ENCODE measurements at places on chromosomes 1 and 21.

- no peak for DNase-seq
These were observed 150.1 kb downstream of the HIVEP3 start for GRCh38 chr1:41768583-41768982.

DNA sequence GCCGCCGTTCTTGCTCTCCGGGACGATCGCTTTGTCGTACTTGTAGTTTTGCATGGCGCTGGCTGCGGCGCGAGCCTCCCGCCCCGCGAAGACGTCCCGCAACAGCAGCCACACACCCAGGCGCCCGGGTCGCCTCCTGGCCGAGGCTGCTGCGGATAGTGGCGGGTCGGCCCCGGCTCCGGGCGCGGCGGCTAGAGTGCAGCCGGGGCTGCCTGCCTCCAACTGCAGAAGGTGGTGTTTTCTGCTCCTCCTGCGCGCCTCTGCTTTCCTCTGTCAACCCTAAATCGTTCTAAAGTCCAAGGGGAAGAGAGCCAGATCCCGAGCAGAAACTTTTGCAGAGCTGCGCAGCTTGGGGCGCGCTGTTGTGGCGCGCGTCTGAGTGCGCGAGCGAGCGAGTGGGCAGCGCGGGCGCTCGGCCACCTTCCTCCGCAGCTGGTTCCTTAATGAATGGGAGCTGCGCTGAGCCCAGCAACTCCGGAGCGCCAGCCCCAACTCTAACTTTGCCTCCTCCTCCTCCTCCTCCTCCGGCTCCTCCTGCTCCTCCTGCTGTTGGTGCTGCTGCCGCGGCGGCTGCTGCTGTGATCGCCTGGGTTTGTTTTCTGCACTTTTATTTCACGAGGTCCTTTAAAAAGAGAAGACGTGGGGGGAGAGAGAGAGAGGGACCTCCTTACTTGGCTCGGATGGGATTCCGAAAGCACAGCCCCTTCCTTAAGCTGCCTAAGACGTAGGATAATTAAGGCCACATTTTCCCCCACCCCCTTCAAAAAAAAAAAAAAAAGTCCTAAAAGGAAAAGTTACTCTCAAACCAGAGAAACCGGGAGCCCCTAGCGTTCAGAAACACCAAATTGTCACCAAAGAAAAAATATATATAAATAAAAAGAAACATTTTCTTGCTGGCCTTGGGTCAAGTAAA lies at the start of gene PLPP3:
PLPP3 (minus strand) TSS at position 601 of the 913 bp plus-strand sequence; CDS start at position 54, 547 bp downstream.
- peak; percentile 89 for DNase-seq

GRCh38 chr1:63784083-63784482 lies 10.3 kb downstream of the ROR1 start:
- DNase-seq, result no peak

DNA sequence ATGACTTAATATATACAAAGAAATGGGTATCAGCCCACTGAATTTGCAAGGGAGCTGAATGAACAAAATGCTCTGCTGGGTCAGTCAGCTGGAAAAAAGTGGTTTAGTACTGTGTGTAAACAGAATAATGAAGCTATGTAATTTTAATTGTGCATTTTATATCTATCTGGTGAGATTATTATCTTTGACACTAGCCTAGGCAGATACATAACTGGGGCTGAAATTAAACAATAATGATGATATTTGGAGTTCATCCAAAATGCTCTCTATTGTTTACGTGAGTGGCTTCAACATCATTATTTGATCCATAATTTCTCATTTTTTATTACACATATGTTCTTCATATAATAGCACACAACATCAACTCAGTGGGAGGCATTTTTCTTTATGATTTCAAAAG lies 208.5 kb upstream of the SNX7 start:
- no peak for DNase-seq

DNA sequence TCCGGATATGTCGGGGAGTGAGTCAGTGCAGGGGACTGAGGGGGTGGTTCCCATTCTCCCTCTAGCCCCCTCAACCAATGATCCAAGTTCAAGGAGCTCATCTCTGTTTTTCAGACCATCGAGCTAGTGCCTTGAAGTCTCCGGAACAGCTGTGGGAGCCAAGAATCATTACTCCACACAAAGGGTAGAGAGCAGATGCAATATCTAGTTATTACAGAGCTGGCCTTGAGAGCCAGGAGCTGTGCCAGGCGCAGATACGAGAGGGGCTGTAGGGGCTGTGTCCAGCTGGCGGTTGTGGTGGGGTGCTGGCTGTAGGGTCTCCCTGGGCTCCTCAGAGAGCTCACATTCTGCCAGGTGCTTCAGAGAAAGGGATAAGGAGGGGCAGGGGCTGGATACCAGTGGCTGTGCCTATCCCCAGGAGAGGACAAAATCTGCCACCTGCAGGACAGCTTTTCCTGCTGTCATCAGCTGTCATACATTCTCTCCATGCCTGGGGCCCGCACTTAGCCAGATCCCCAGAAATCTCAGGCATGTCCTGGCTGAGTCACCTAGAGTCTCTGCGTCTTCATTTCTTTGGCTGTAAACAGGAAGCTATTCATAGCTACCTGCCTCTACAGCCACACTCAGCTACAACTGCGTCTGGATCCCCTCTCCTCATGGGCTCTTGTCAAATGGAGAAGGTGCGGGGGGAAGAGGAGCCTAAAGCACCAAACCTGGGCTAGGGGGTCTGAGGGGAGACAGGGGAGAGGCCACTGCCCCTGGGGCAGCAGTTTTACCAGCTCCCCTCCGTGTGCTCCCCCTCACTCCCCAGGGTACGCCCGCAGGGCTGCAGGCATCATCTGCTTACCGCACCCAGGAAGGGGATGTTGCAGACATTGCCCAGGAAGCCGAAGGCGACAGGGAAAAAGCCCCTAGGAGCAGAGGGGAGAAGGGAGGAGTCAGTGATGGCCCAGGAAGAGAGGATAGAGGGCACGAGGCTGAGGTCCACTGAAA lies 2.4 kb upstream of the KISS1 start:
- DNase-seq, result peak; percentile 81

GRCh38 chr21:34544032-34544496 lies 32.1 kb upstream of the KCNE1 start:
- DNase-seq, result peak; percentile 61

DNA sequence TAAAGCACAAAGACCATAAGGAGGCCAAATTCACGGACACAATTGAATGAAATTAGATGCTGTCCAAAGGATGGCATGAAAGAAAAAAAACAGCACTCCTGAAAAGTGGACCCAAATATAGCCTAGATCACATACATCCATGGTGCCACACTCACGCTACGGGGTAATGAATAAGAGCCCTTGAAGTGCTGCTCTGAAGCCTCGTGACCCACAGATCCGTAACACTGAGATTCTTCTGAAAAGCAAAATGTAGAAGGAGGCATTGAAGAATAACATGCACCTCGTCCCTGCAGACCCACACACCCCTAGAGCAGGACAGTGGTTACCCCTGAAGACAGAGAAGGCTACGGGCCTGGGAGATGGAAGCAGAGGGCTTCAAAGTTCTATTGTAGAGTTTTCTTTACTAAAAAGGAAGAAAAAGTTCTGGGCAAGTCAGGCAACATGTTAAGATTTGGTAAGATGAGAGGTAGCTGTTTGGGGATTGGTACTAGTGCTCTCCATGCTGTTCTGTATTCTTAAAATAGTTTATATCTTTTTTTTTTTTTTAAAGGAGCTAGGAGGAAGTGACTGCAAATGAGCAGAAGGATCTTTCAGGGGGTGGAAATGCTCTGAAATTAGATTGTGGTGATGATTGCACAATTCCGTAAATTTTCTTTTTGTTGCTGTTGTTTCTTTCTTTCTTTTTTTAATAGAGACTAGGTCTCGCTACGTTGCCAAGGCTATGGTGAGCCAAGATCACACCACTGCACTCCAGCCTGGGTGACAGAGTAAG lies 4.1 kb upstream of the ITGB2 start:
- DNase-seq, result peak; percentile 36

- DNase-seq, result no peak
These were observed 28.4 kb downstream of the FCRL5 start for GRCh38 chr1:157523774-157524493.

DNA sequence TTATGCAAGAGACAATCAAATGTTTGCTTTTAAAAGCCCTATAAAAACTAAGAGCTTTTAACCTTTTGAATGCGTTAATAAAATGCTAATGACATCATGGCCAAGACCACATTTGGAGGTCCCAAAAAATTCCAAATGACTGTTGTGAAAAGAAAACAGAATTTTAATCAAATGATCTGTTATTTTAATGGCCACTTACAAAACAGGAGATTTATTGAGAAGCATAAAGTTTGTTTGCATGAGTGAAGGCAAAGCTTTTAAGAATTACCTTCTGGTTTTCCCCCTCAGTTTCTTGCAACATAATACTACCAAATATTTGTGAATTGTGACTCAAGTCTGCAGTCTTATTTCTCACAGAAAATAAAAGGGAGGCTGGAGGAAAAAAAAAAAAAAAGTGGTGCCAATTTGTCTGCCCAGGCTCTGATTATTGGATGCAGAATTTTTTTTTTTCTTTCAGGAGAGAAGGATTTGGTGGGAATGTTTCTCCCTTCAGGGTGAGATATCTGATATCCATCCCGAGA lies 60.7 kb downstream of the GORAB start:
- DNase-seq, result no peak

DNA sequence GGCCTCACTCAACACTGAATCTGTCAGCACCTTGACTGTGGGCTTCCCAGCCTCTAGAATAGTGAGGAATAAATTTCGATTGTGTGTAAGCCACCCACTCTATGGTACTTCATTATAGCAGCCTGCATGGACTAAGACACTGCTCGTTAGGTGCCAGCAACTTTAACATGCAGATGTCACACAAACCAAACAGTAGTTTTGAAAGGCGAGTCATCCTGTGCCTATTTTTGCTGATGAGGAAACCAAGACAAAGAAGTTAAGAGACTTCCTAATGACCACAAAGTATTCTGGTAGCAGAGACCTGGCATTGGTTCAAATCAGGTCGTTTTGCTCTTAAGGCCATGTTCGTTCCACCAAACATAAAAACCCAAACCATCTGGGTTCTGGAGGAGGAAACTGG lies 42.9 kb downstream of the BATF3 start:
- DNase-seq, result no peak

DNA sequence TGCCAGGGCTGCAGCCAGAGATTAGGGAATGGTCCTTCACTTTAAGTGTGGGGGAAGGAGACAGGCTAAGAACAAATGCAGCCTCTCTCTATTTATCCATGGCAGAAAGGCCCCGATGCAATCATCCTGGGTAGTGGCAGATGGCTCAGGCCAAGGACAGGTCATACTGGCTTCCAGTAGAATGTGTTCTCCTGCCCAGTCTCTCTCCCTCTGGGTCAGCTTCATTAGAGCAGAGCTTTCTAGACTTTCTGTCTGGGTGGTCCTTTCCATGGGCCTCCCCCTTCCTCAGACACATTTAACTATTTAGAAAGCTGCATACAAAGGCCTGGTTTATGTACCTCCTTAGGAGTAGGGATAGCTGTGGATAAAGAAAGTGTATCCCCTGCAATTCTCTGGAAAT lies 4.8 kb upstream of the PTCH2 start:
- no peak for DNase-seq

DNA sequence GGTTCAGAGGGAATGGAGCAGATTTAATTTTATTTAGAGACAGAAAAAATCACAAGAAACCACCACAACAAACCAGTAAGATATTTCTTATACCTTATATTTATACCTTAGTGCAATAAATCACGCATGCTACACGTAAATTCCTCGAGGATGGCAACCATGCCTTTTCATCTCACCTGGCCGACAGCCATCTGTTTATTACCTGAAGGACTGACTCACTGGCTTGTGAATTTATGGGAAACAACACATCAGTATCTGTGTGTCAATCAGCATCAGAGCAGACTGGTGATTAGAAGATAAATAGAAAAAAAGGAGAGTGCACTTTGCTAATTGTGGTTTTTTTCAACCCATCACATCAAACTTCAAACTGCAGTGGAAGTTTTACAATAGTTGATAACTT lies 58.4 kb downstream of the S1PR1 start:
- DNase-seq, result no peak

- no peak for DNase-seq
These were observed 113.4 kb downstream of the ZBTB18 start for GRCh38 chr1:244164511-244164890.

DNA sequence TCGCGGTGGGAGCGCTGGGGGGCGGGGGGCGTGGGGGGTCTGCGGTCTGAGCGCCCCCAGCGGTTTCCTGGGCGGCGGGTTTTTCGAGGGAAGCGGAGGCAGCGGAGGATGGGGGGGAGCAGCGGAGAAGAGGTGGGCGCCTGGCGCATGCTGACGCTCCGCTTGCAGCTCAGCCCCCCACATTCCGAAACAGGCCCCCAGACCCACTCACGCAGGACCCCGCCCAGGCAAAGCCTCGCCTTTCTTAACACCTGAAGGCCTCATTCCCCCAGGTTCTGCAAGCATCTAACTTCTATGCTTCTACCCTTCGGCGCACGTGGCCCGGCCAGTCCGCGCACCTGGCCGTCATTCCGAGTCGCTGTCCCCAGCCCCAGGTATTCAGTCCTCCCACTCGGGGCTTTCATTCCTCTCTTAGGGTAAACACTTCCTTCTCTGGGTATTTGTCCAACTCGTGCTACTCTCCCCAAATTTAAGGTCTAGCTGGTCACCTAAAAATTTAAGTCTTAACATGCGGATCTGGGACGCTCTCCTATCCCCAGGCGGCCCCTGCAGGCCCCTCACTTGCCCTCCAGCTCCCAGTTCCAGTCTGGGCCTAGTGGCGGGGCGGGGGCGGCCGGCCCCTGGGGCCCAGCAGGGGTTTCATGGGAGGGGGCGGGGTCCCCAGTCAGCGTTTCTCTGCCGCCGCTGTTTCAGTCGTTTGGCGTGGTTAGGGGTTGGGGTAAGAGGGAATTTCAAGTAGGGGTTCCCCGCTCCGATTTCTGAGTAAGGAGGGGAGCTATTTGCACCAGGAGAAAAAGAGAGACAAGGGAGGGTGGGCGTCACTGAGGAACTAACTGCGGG lies 2.8 kb upstream of the ZBTB7B start:
- DNase-seq, result no peak

DNA sequence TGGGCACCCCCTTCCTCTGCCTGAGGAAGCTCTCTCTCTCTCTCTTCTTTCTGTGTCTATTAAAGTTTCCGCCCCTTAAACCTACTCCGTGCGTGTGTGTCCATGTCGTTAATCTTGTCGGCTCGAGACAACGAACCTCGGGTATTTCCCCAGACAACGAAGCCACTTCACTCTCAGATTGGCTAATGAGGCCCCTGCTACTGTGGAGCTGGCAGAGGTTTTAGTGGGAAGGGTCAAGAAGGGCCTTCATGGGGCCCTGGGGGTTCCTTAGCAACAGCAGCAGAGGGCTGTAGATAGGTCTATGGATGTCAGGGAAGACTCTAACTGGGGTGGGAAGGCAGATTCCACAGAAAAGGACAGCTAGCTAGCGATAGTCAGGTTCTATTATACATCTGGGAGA lies 239.8 kb upstream of the RAB4A start:
- no peak for DNase-seq
